ENCODE measurements at places on chromosomes 2 and 18. TPM values are rescaled to one million over a fixed set of nuclear protein-coding genes. Genes with fewer than 3 reads are reported as not detected.

IL36A gene
- not detected for polyA plus RNA-seq

SP140L gene
- polyA plus RNA-seq: 0.58 TPM

OXER1 gene
- polyA plus RNA-seq: 2.9 TPM

DNA sequence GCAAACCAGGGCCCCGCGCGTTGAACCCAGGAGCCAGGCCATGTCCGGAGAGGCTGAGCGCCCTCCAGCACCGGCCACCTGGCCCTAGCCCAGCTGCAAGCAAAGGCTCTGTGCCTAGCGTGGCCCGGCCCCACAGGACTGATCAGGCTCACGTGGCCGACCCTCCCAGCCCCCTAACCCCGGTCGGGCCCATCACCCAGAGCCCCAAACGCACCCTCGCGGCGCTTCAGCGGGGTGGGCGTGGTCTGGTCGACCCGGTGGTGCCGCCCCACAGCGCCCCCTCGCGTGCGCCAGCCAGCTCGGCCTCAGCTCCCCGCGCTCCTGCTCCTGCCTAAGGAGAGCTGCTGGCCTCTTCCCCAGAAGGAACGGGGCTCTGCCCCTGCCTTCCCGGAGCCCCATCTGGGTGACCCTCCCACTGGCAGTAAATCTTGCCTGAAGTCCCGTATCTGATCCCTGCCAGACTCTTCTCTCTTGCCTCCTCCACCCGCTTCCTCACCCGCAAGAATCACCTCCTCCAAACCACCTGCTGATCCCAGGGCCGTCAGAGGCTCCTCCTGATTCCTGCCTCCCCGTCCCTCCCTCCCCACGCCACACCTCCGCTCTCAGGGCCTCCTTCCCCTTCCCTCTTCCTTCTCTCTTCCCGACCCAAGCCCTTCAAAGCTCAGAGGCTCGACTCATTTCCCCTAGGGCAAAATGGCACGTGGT, 12.3 kb upstream of the TEX51 start:
- DNase-seq: peak; percentile 63

DNA sequence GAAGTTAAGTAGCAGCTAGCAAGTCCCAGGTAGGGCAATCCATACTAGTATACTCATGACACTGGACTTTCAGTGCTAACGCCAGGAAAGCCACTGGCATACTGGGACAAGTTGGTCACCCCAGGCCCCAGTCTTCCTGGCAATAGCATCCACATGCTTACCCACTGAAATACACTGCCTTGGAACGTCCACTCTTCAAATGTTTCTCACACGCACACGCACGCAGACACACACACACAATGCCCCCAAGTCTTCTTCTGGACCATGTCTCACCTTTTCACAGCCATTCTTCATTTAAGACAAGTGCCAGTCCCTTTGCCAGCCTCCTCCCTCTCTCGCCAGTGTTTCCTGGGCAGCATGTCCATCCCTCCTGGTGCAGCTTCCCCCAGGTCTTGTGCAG, 8.7 kb upstream of the TEX261 start:
- DNase-seq: no peak

GRCh38 chr18:45589356-45590035, 25.8 kb upstream of the SLC14A2 start:
- DNase-seq: no peak

GRCh38 chr18:24964216-24964615, 387.8 kb downstream of the ZNF521 start:
- no peak for DNase-seq

Measured in H1 (cell line).